ENCODE measurements at places on chromosomes 12 and 14.

DNA sequence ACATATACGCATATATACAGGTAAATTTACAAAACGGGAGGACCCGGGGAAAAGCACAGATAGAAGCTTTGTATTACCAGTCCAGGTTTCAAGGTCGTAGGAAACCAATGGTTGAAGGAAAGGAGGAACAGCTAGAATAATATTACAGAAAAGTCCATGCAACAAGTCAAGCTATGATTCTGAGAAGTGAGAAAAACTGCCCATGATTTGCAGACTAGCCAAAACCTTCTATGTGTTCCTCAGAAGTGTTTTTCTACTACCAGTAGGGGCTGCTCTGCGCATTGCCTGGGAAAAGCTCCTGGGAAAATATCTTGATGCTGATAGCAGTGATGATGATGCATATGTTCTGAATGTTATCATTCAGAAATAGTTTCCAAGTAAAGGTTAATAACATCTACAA, 2.2 kb downstream of the PDZRN4 start:
- DNase-seq = no peak

DNA sequence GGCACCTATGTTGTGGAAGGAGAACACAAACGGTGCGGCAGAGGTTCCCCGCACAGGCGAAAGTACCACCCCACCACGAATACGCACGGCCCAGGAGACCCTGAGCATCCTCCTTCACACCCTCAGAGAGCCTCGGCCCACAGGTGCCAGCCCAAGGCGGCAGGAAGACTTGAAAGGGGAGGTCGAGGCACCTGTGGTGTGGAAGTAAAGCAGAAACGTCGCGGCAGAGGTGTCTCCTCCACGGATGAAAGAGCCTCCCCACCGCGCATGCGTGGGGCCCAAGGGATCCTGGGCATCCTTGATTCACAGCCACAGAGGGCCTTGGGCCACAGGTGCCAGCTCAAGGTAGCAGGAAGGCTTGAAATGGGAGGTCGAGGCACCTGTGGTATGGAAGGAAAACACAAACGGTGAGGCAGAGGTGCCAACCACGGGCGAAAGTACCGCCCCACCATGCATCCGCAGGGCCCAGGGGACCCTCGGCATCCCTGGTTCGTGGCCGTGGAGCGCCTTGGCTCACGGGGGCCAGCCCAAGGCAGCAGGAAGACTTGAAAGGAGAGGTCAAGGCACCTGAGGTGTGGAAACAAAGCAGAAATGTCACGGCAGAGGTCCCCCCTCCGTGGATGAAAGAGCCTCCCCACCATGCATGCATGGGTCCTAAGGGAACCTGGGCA, 380.1 kb downstream of the ALG10 start:
- no peak for DNase-seq

DNA sequence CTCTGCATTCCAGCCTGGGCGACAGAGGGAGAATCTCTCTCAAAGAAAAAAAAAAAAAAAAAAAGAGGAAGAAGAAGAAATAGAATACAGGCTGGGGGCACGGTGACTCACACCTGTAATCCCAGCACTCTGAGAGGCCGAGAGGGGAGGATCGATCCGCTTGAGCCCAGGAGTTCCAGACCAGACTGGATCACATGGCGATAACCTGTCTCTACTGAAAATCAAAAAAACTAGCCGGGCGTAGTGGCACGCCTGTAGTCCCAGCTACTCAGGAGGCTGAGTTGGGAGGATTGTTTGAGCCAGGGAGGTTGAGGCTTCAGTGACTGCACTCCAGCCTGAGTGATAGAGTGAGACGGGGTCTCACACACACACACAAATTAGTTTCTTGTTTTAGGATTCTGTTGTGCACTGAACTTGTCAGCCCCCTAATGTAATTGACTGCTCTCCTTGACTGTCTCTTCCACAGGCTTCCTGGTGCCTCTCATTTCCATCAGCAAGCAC, 963 bp upstream of the TINF2 start:
- no peak for DNase-seq

DNA sequence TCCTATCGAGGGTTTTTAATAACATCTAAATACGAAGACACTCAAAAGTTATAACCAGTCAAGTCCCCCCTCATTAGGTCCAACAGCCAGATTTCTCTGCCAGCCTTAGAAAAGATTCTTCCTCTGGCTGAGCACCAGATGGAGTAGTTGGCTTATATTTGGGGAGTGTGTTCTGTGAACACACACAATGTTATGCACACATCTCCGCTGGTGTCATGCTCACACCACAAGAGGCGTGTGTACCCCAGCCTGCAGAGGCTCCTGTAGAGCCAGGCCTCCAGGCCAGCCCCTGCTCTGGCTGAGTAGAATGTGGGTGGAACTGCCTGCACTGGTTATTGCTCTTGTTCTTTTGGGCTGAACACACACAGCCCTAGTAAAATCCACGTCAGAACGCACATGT, 64.0 kb downstream of the PIWIL1 start:
- no peak for DNase-seq

DNA sequence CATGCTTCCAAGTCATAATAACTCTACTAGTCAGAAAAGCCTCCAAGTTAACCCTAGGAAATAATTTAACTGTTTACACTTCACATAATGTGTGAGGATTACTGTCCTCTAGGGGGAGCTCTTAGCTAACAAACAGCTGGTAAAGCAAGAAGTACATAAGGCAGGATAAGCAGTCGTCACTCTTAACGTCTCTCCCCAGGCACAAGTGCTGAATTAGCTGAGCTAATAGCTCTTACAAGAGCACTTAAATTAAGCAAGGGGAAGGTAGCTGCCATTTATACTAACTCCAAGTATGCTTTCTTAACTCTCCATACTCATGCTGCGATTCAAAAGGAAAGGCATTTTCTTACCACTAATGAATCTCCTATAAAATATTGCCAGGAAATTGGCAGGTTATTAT, 79.3 kb upstream of the TSPAN11 start:
- DNase-seq = no peak
